ENCODE measurements at places on chromosomes 1 and 21. TPM values are rescaled to one million over a fixed set of nuclear protein-coding genes. Genes with fewer than 3 reads are reported as not detected.
A peak's percentile ranks its signal among the peaks of the same experiment; 100 is the strongest.

Gene OR2T11
- not detected for polyA plus RNA-seq

Gene AMPD1
- polyA plus RNA-seq, result not detected

Gene HSD11B1
- 0.32 TPM for polyA plus RNA-seq

Gene IVL
- polyA plus RNA-seq, result 0.55 TPM

Gene ELOA
- polyA plus RNA-seq, result 35.1 TPM

DNA sequence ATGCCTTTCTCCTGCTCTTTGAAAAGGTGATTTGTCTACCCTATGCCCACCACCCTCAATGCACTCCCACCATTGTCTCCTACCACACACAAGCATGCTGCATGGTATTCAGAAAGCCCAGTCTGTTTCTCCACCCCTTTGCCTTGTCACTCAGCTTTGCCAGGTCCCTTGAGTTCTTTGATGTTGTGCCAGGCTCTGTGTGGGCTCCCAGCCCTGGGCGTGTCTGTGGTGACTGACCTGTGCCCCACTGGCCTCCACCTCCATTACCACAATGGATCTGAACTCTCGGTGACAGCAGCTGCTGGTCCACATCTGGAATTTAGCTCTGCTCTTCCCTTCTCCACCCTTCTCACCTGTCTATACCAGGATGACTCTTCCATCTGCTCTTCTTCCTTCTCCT, 34.9 kb downstream of the ATP2B4 start:
- no peak for DNase-seq

DNA sequence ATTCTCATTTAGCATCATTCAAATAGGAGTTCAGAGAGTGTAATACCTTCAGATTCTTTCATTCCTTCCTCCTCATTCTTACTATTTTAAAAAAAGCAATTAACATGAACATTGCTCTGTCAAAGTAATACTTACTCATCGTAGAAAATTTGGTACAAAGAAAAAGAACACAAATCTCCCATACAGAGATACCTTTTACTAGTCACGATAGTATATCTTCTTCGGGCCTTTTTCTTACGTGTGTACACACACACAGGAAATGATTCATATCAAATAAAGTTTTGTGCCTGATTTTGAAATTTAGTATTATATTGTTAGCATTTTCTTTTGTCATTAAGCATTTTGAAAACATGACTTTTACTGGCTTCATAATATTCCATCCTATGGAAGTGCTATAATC, 52.9 kb downstream of the NCF2 start:
- DNase-seq, result no peak

DNA sequence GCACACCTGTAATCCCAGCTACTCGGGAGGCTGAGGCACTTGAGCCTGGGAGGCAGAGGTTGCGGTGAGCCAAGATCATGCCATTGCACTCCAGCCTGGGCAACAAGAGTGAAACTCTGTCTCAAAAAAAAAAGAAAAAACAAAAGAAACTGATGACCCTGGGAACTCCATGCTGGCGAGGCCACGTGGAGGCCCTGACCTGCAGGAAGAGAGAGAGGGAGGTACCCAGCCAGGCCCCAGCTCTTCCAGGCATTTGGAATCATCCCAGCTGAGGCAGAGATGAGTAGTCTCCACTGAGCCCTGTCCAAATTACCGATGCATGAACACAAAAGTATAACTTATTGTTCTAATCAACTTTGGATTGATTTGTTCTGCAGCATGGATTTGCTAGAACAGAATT, 132.0 kb upstream of the ZBTB40 start:
- no peak for DNase-seq

DNA sequence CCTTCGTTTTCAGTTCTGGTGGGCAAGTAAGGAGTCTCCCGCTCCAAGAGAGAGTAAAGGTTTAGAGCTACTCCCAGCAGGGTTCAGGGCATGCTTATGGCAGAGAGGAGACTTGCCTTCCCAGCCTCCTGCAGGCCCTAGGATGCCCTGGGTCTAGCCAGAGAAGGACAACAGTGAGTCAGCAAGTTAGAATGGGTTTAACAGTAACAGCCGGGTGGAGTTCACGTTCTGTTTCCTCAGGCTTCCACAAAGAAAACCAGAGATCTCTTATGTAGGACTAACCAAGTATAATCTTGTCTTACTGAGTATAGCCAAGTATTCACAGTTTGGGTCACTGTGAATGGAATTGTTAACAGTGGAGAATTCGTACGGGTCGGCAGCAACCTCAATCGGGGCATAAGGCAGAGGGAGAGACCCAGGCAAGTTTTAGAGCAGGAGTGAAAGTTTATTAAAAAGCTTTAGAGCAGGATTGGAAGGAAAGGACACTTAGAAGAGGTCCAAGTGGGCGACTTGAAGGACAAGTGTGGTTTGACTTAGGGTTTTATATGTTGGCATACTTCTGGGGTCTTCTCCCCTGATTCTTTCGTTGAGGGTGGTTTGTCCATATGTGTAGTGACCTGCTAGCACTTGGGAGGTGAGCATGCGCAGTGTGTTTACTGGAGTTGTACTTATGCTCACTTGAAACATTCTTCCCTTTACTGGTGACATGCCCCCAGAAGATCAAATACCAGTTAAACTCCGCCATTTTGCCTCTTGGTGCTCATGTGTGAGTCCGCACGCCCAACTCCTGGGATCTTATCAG, 4.5 kb downstream of the OVAAL start:
- no peak for DNase-seq

GRCh38 chr1:51189421-51190073, 46.5 kb upstream of the RNF11 start:
- DNase-seq, result peak; percentile 58

DNA sequence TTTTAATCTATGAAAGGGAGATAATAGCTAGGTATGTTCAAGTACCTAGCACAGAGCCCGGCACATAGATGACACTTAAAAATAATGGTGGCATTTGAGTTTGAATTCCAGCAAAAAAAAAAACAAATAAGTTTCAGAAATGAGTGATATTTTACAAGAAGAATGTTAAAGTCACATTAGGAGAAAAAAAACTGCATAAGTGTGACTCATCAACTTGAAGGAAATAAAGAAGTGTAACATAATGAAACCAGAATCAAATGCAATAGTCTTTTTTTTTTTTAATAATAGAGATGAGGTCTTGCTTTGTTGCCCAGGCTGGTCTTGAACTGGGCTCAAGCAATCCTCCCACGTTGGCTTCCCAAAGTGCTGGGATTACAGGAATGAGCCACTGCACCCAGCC, 17.1 kb downstream of the DNASE2B start:
- DNase-seq, result no peak

Gene AJAP1
- polyA plus RNA-seq, result 1.4 TPM

Gene NBPF4
- polyA plus RNA-seq, result not detected

DNA sequence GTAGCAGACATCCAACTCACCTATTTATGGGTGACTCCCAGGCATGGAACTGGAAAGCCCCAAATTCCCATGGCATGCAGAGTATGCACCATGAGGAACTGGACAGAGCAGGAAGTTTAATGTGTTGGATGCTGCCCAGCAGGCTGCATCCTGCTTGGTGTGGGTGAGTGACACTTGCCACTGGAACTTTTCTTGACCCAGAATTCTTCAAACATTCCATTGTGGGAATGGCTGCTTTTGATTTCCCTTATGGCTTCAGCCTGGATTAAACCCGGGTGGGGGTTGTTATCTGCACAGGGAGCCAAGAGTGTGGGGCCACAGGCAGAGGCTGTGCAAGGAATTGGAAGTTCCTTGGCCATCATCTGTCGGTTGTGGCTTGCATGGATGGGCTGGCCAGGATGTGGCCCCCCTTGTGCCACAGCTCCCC, 26.9 kb upstream of the BACE2 start:
- DNase-seq, result no peak

GRCh38 chr1:89725011-89725370, 92.1 kb downstream of the LRRC8C start:
- no peak for DNase-seq

DNA sequence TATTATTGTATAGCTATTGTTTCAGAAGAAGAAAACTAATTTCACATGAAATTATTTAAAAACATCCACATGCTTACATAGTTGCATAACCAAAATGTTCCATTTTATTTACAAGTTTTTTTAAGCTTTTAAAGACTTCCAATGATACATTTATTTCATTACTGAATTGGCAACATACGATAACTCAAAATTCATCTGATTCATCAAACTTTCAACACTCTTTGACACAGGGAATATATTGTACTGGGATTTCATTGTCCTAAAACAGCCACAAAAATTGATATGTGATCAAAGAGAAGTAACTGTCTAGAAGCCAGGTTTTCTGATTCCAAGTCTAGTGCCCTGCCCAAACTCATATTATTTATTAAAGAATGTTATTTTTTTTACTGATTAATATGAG, 131.4 kb upstream of the USP24 start:
- no peak for DNase-seq

Gene ASCL5
- polyA plus RNA-seq, result 0.31 TPM

DNA sequence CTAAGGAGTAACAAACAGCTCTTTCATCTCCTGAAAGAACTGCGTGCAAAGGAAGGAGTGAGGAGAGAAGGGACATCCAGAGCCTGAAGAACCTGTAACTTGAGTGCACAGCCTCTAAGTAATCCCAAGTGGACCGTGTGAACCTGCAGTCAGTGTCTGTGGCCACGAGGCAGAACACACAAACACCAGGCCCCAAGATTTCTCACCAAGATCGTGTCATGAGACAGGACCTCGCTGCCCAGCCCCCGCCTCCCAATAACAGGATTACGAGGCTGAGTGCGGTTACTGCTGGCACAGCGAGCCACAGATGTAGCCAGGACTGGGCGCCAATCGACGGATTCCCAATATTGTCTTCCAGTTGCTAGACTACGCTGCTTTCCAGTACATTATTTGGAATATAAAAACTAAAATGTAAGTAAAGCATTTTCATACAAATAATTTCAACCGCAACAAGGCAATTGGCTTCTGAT, 101.3 kb upstream of the SLC25A33 start:
- no peak for DNase-seq

GRCh38 chr1:25103164-25103795, 129.0 kb downstream of the SYF2 start:
- peak; percentile 11 for DNase-seq

DNA sequence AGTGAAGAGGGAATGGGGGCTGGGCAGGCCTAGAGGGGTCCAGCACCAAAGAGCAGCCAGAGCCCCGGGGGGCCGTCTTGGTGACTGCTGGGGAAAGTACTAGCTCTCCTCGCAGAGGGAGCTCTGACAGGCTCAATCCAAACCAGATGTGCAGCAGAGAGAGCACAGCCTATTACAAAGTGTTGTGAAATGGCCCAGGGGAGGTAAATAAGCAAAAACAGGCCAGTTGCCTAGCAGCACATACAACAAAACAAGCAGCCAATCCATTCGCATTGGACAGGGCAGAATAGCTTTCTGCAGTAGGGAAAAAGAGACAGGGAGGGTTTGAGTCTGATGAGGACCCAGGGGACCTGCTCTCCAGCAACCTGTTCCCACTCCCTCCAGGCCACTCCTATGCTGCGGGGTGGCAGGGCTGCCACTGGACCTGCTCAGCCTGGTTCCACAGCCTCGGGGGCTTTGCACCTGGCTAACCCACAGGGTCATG, 239.6 kb upstream of the FGGY start:
- DNase-seq, result peak; percentile 67

GRCh38 chr1:38558500-38559445, 300.8 kb downstream of the RRAGC start:
- DNase-seq, result no peak

DNA sequence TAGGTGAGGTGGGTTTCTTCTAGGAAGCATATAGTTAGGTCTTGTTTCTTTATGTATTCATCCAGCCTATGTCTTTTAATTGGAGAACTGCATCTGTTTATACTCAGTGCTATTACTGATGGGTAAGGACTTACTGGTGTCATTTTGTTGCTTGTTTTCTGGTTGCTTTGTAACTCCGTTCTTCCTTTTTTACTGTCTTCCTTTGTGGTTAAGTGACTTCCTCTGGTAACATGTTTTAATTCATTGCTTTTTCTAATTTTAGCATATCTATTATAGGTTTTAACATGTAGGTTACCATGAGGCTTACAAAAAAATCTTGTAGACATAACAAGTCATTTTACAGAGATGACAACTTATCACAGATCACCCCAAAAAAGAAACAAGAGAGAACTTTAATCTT, 160.8 kb downstream of the VAV3 start:
- no peak for DNase-seq

- no peak for DNase-seq
Measured at GRCh38 chr1:98668733-98669132, 7.2 kb downstream of the SNX7 start.

DNA sequence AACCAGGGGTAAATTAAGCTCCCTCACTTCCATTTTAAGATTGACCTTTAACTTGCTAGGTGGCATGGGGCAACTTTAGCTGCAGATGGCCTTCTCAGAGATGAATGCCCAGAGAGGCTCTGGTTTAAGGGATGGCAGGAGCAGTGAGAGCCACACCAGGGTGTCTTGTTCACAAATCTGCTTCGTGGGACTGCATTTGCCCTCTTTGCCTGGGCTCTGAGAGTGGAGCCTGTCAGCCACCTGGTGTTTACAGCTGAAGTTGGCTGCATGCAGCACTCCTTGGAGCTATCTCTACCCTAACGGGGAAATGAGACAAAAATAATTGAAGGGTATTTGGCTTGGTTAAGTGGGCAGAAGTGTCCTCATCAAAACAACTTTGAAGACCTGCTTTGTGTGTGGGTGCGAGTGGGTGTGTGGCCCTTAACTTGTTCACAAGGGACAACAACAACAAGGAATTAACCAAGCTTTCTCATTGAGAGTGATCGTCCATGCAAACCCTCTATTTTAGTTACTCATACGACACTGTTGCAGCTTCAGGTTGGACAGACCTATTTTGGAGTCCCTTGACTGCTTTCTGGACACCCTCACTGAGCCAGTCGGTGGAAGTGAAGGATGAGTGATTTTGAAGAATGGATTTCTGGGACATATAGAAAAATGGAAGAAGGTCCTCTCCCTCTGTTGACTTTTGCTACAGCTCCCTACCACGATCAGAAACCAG, 29.8 kb downstream of the PGM1 start:
- no peak for DNase-seq

GRCh38 chr21:17396948-17397347, 115.9 kb upstream of the CXADR start:
- DNase-seq, result no peak

Gene RGS18
- 3.0 TPM for polyA plus RNA-seq
